ENCODE measurements at places on chromosomes 3 and 15. TPM values are rescaled to one million over a fixed set of nuclear protein-coding genes. Genes with fewer than 3 reads are reported as not detected.

The RLBP1 gene
- total RNA-seq, result not detected

The ROBO2 gene
- not detected for total RNA-seq

The IL17RC gene
- total RNA-seq, result 67.3 TPM

The CDHR4 gene
- total RNA-seq, result not detected

The FMN1 gene
- 2.6 TPM for total RNA-seq

The ZNF662 gene
- total RNA-seq, result 2.1 TPM

DNA sequence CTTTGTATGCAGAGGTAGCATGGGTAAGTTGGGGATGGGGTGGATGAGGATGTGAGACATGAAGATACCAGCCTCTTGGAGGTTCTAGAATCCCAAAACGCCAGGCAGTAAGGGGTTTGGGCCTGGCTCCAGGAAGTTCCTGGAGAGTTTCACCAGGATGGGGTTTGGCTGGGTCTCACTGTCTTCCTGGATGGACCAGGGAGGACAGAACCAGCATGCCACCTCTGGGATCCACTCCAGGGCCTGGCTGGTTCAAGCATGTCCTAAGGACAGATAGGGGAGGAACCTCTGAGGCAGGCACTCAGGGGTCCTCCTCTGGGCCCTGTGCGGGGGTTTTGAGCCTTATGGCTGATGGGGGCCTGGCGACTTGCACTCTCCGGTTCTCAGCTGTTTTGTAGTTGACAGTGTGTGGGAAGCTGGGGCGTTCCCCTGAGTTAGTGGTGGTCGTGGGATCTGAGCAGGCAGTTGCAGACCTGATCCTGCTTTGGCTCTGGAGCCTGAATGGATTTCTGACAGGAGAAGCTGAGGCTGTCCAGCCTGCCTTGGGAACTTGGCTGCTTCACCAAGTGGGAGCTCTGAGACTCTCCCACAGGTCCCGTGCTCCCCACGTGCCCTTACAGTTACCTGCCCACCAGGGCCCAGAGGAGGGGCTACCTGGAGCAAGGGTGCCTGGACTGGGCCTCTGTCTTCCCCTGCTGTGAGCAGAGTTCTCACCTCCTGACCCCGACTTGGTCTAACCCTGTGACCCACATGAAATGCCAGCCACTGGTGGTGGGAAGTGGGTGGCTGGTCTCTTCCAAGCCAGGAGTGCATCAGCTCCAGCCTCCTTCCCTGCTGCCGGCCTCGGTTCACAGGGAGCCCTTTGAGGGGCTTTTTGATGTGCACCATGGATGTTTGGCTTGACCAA lies 128.4 kb downstream of the EEFSEC start:
- H3K4me1 ChIP-seq, result peaks cover 9% of the 10 kb centered on the region
- H3K27me3 ChIP-seq, result no peaks in the 10 kb centered on the region
- no peak for DNase-seq
- H3K27ac ChIP-seq, result no peak overlapping the region
- no peaks in the 10 kb centered on the region for H3K36me3 ChIP-seq

DNA sequence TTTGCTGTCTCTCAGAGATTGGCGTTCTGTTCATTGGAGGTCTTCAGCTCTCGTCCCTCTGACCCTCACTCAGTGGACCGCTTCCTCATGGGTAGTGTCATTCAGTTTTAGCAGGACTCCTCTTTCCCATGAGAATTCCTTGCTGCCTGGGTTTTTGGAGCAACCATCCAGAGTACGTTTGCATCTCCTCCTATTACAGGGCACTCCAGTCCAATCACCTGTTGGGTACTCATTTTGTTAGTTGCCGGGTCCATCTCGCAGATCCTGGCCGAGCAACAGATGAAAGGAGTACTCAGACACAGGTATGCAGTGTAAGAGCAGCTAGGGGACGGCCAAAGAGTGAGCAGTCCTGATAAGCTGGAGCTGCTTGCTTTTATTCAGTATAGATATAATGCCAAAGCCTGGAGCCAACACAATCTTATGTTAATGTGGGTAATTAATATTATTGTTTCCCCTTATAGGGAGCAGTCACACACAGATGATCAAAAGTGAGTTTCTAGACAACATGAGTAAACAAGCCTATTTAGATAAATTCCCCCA lies 49.6 kb downstream of the ISG20 start:
- H3K27me3 ChIP-seq, result no peaks in the 10 kb centered on the region
- no peak overlapping the region for H3K27ac ChIP-seq
- no peak overlapping the region for H3K4me3 ChIP-seq
- DNase-seq, result no peak
- no peaks in the 10 kb centered on the region for H3K36me3 ChIP-seq
- H3K4me1 ChIP-seq, result no peaks in the 10 kb centered on the region

DNA sequence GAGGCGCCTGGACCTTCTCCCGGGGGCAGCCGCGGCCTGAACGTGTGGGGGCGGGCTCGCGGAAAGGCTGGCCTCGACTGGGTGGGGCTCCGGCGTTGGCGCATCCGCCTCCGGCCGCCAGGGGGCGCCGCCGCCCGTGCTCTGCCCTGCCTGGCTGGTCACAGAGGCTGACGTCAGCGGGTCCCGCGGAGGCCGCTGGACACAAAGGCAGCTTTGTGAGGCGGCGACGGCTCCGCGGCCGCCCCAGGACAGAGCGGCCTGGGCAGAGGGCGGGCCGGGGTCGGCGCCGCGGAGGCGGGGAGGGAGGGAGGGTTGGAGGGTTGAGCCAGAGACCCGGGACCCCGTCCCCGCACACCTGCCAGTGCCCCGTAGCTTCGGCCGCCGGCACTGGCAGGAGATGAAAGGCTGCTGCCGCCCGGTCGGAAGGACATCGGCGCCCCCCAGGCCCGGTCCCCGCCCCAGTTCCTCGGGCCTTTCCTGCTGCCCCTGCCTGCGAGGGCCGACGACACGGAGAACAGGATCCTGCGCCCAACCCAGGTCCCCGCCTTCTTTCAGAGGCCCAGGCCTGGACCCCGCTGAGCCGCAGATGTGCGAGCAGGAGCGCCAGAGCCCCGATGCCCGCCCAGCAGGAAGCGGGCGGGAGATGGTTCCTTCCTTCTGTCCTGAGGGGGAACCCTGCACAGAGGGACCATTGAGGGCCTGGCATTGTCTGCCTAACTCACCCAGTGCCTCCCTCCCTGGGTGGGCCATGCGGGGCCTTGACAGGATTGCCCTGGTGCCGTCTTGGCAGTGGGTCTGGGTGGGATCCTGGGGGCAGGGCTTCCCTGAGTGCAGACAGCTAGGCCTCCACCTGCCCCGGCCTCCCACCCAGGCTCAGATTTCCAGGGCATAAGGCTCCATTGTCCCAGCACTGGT lies 8.7 kb upstream of the SEMA3B start:
- H3K4me3 ChIP-seq, result peak overlapping the region; percentile 88
- peaks cover 39% of the 10 kb centered on the region for H3K4me1 ChIP-seq
- peak overlapping the region; percentile 99 for H3K27ac ChIP-seq
- peak; percentile 88 for DNase-seq
- no peaks in the 10 kb centered on the region for H3K27me3 ChIP-seq
- peaks cover 27% of the 10 kb centered on the region for H3K36me3 ChIP-seq

DNA sequence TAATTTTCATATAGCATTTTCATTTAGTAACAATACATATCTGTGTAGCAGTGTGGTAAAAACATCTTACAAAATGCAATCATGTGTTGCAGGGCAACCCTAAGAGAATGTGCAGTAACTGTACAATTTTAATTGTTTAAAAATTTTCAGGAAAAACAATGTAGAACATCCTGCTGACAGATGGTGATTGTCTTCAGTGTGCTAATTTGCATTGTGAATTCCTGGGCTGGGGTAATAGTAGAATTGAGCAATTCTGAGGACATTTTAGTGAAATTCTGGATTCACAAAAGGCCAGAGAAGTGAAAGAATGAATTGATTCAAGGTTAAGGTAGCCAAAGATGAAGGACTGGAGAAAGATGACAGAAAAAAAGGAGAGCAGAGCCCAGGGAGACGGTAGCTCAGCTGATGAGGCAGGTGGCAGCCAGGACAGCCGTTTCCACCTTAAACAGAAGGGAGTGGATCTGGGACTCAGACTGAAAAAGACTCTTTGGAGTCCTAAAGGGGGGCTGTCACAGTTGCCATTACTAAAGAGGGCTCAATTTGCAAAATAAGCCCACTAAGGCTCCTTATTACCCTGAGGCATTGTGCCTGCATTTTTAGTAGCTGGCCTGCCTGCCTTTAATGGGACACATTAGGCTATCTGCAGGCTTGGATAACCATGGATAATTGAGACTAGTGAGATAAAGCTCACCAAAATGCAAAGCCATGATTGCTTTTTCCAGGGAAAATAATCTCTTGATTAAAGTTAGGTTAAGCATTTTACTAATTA lies 8.6 kb downstream of the MAP3K13 start:
- H3K4me1 ChIP-seq, result no peaks in the 10 kb centered on the region
- H3K27ac ChIP-seq, result no peak overlapping the region
- no peak overlapping the region for H3K4me3 ChIP-seq
- no peaks in the 10 kb centered on the region for H3K27me3 ChIP-seq
- DNase-seq, result no peak

GRCh38 chr15:57030011-57030410 lies 111.6 kb downstream of the TCF12 start:
- no peak overlapping the region for H3K27ac ChIP-seq
- no peak for DNase-seq
- H3K27me3 ChIP-seq, result no peaks in the 10 kb centered on the region
- H3K4me1 ChIP-seq, result peaks cover 43% of the 10 kb centered on the region
- no peak overlapping the region for H3K4me3 ChIP-seq
- H3K36me3 ChIP-seq, result no peaks in the 10 kb centered on the region

- H3K4me3 ChIP-seq, result no peak overlapping the region
- no peaks in the 10 kb centered on the region for H3K36me3 ChIP-seq
- H3K27me3 ChIP-seq, result no peaks in the 10 kb centered on the region
- no peak for DNase-seq
- no peak overlapping the region for H3K27ac ChIP-seq
Measured at GRCh38 chr3:147215660-147216059, 190.7 kb downstream of the ZIC4 start.

DNA sequence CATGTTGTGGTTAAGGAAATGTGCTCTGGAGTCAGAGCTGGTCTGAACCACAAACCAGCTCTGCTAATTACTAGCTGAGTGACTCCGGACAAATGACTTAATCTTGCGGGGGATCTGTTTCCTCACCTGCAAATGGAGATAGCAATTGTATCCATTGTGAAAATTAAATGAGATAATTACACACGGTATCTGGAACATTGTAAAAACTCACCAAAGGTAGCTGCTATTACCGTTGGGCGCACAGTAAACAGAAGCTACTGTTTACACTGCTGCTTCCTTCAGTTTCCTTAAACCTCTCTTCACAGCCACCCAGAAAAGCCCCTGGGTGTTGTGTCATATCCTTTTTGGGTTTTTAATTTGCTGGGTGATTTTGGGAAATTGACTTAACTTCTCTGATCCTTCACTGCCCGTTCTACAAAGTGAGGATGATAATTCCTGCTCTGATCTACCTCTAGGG lies 107.8 kb downstream of the MEGF11 start:
- H3K4me1 ChIP-seq, result peaks cover 5% of the 10 kb centered on the region
- DNase-seq, result no peak
- no peak overlapping the region for H3K4me3 ChIP-seq
- no peaks in the 10 kb centered on the region for H3K27me3 ChIP-seq

DNA sequence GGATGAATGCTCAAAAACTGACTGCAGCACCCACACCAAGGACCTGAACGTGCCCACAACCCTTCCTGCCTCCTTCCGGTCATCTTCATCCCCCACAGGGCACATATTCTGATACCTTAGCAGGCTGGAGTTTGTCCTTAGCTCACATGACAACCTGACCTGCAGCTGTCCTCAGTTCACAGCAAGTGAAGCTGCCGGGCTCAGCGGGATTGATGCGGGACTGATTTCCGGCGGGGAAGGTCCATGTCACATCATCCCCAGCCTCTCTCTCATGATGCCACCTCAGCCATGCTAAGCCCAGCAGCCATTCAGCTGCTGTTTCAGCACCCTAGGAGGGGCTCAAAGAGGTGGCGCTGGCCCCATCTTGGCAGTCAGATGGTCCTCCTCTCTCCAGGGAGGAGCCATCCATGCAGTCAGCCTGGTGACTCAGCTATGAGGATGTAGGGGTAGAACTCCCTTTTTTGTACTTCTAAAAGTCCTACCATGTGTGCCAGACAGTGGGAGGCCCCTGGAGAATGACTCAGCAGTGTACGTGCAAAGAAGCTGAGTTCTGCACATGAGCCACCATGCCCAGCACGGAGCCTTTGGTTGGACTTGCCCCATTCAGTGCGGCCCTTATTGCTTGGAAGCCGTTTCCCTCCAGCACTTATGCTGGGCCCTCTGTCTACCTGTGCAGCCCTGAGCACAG lies 9.5 kb downstream of the CA12 start:
- H3K27ac ChIP-seq, result peak overlapping the region; percentile 7
- H3K27me3 ChIP-seq, result no peaks in the 10 kb centered on the region
- DNase-seq, result no peak
- no peak overlapping the region for H3K4me3 ChIP-seq
- H3K36me3 ChIP-seq, result no peaks in the 10 kb centered on the region

- no peak overlapping the region for H3K4me3 ChIP-seq
- peaks cover 82% of the 10 kb centered on the region for H3K4me1 ChIP-seq
- no peaks in the 10 kb centered on the region for H3K27me3 ChIP-seq
Measured at GRCh38 chr15:78450285-78450858, 12.4 kb downstream of the IREB2 start.

- no peak overlapping the region for H3K27ac ChIP-seq
- DNase-seq, result no peak
- H3K4me1 ChIP-seq, result no peaks in the 10 kb centered on the region
- H3K36me3 ChIP-seq, result no peaks in the 10 kb centered on the region
- no peaks in the 10 kb centered on the region for H3K27me3 ChIP-seq
- no peak overlapping the region for H3K4me3 ChIP-seq
Measured at GRCh38 chr15:70013656-70014313, 83.9 kb downstream of the TLE3 start.

All from gastrocnemius medialis (tissue), 4 donors.